NCI-H1092 (cell line): ENCODE measurements at places on chromosomes 13 and 19.

- DNase-seq: no peak
Observed at GRCh38 chr19:48413879-48414587, 20.6 kb downstream of the GRIN2D start.

DNA sequence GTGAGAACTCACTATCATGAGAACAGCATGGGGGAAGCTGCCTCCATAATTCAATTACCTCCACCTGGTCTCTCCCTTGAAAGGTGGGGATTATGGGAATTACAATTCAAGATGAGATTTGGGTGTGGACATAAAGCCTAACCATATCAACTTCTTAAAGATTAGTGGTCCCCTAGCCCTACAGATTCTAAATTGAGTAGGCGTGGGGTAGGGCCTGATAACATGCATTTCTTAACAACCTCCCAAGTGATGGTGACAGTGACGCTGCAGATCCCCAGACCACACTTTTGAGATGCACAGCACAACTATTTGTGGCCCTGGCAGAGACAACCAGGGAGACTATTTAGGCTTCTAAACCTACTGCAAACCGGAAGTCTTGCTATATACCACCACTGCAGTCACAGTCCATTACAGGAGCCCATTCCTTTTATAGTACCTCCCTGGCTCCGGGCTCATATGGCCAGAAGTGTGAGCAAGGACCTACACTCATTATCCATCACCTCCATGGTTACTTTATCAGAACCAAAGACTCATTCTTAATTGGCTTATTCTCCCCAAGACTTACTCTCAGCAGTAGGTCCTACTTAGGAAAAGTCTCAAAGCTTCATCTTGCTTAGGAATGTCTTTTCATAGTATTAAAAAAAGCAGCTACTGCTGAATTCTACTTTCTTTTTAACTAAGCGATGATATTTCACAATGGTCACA, 2.1 kb upstream of the DPY19L3 start:
- no peak for DNase-seq

DNA sequence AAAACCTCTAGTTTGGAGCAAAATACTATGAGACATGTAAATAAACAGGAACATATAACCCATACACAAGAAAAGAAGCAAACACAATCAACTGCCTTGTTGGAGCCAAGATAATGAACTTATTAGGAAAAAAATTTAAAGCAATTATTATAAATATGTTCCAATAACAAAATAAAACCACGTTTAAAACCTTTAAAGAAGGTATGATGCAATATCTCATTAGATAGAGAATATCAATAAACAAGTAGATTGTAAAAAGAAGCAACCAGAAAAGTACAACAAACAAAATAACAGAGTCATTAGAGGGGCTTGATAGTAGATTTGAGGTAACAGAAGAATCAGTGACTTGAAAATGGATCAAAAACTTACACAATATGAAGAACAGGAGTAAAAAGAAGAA, 327.0 kb upstream of the PCDH9 start:
- DNase-seq: no peak

- no peak for DNase-seq
Observed at GRCh38 chr13:23986619-23987018, 89.3 kb upstream of the C1QTNF9B start.

DNA sequence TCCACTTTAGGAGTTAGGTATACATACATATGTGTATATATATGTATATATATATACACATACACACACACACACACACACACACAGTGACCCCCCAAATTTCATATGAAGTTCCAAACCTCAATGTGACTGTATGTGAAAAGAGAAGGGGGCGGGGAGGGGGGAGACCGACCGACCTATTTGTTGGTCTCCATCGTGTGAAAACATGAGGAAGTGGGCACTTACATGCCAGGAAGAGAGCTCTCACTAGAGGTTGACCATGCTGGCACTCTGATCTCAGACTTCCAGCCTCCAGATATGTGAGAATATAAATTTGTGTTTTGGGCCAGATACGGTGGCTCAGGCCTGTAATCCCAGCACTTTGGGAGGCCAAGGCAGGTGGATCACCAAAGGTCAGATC, 24.6 kb downstream of the ZNF562 start:
- no peak for DNase-seq

DNA sequence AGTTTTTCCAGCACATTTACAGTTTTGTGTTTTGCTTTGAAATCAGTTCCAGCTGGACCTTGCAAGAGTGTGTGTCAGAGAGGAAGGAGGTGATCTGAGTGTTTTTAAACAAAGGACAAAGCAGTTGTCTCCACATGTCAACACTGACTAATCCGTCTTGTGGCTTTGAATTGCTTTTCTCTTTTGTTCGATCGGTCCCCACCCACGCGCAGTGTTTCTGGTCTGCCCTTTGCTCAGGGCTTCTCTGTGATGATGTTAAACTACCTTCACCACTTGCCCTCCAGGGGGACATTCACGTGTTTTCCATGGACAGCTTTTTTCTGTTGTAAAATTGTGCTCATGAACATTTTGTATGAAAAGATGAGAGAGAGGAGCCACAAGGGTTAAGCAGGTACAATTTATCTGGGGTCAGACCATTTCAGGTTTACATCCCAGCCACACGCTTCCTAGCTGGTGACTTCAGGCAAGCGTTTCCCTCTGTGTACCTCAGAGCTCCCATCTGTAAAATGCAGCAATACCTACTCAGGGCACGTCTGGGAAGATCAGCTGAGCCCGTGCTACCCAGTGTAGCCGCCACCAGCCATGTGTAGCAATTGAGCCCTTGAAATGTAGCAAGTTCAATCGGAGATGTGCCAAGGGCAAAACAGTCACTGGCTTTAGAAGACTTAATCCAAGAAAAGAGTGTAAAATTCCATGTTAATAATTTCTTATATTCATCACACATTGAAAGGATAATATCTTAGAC, 13.5 kb upstream of the PLA2G4C start:
- no peak for DNase-seq
